ENCODE measurements at places on chromosomes 3 and 15.

- DNase-seq = peak; percentile 78
Measured at GRCh38 chr15:70111203-70112073, 13.7 kb upstream of the TLE3 start.

DNA sequence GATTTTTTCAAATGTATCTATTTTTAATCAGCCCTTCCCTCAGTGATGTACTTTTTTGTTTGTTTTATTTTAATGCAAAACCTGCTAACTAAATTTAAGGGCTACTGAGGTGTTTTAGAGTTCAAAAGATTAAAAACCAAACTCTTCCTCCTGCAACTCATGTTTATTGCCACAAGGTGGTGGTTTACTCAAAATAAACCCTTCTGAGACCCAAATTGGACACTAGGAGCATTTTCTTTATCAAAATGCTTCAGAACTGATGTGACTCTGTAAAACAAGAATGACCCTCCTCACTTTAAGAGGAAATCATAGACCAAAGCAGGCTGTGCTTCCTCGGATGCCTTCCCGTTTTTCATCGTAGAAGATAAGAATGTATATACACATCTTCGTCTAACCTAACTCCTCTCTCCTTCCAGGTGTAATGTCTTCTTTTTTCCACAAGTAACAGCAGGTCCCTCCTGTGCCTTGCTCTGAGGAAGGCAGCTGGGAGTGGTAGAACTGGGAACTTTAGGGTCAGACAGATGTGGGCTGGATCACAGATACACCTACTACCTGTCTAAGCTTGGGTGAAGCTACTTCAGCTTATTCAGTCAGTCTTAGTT lies 2.9 kb upstream of the NME9 start:
- DNase-seq = no peak

GRCh38 chr3:37136067-37136466 lies 38.3 kb downstream of the LRRFIP2 start:
- no peak for DNase-seq

GRCh38 chr15:48622237-48622636 lies 23.3 kb downstream of the FBN1 start:
- DNase-seq = no peak

GRCh38 chr3:33825111-33825510 lies 26.7 kb downstream of the PDCD6IP start:
- no peak for DNase-seq

GRCh38 chr3:119305286-119305685 lies 11.1 kb downstream of the ARHGAP31 start:
- no peak for DNase-seq

DNA sequence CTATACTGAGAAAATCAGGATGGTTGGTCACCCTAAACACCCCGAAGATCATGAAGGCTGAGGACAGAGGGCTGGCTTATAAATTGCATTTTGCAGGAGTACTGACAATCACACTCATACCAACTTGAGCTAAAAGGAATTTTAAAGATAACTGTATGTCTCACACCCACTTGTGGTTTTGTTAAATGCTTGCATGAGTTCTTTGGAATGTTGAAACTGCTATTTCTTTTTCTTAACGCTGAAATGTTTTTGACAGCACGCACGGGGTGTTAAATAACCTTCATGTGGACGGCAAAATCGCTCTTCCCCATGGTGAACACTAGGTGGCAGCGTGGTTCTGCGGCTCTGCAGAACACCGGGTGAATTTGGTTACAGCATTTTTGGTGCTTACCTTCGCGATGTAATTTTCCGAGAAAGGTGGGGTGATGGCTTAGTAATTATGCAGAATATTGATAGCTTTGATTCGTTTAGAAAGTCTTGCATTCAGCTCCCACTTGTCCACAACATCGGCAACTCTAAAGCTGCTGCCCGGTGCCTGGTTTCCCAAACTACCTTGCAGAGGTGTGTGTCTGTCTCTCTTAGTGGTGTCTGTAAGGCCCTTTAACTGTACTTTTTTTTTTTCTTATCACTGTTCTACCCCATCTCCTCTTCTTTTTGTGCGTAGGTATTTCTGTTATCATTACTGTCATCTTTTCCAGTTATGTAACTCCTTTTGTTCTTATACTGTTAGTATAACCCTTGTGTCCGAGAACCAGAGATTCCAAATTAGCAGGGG lies 51.7 kb downstream of the ARNT2 start:
- peak; percentile 80 for DNase-seq
